ENCODE measurements at places on chromosomes 7 and 10. TPM values are rescaled to one million over a fixed set of nuclear protein-coding genes. Genes with fewer than 3 reads are reported as not detected.

DNA sequence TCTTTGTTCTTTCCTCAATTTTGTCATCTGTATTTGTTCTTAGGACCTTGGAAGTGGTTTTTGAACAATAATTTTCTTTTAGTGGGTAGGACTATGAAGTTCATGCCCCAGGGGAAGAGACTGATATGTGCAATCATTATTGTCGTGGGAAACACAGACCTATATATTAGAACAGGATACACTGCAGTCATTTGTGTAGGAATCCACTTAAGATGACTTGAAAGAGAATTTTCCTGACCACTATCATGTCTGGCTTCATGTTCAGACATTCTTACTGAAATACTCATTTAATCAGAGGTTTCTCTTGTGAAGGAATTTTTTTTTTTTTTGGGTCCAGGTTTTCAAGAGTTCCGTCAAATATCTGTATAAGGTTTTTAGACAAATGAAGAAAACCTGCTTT lies 163.6 kb downstream of the SUGCT start:
- no peak for DNase-seq

DNA sequence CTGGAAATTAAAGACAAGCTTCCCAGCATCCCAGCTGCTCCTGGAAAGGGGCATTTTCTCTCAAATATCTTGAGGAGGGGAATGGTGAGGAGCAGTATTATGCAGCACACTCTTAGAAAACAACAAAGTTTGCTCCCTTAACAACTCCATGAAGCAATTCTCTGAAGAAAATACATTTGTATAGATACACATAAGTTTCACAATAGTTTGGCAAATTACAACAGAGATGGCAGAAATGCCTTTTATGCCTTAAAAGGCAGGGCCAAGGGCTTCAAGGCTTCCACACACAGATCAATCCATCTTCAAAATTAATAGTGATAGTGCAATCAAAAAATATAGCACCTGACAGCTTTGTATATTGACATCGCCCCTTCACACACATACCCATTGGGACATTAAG lies 12.2 kb downstream of the DGKI start:
- no peak for DNase-seq

DNA sequence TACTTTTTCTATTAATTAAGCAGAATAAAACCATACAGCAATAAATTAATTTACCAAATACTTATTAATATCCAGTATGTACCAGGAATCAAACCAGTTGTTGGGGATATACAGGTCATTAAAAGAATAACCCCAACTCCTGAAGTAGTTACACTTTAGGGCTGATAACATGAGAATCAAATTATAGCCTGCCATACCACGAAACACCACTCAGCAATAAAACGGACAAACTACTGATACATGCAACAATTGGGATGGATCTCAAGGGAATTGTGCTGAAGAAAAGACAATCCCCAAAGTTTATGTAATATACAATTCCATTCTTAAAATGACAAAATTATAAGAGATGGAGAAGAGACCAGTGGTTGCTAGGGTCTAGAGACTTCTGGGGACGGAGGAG lies 22.7 kb downstream of the MCMBP start:
- no peak for DNase-seq

- no peak for DNase-seq
Measured at GRCh38 chr7:95276114-95276513, 48.2 kb downstream of the PON1 start.

DNA sequence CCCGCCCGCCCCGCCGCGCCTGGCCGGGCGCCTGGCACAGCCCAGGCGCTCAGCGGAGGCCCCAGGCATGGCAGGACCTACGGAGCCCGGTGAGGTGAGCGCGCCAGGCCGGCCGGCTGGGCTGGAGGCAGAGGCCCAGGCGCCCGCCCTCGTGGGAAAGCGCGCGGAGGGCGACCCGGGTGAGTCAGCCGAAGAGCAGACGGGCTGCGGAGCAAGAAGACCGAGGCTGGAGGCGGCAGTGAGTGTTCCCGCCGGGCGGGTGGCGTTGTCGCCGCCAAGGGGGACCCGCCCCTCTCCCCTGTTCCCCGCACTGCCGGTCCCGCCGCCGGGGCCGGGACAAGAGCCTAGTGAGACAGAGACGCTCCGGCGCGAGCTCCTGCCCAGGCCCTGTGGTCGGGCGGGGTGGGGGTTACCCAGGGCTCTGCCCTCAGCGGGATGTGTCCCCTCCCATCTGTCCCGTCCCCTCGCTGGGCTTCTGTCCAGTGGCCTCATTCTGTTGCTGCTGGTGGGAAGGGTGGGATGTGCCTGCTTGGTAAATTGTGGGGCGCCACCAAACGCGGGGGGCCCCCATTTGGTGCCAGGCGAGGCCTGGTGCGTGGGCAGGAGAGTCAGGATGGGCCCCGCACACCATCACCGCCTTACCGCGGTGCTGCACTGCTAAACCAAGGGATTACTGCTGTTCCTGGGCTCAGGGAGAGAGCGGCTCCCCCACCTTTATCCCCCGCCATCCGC lies 17.0 kb upstream of the NODAL start:
- DNase-seq: no peak

GPRIN2 gene
- 6.3 TPM for total RNA-seq

Data from Caki2 (cell line).